Daoy (cell line): ENCODE measurements at places on chromosomes 1 and 21. TPM values are rescaled to one million over a fixed set of nuclear protein-coding genes. Genes with fewer than 3 reads are reported as not detected.

The ACTL8 gene
- 0.12 and 0.46 TPM in 2 replicates for total RNA-seq

The CD1D gene
- 0.34 and 0.98 TPM in 2 replicates for total RNA-seq

The NEK7 gene
- 46.1 and 59.3 TPM in 2 replicates for total RNA-seq

The CLEC20A gene
- total RNA-seq: not detected in 2 replicates

The PLA2G2A gene
- total RNA-seq: not detected in 2 replicates

The PLEKHM2 gene
- total RNA-seq: 31.0 and 31.2 TPM in 2 replicates
